Activated CD8-positive, alpha-beta memory T cell treated with anti-CD3 and anti-CD28 coated beads for 1 hour (primary cell): ENCODE measurements at places on chromosomes 3 and 15.
A peak's percentile ranks its signal among the peaks of the same experiment; 100 is the strongest.

DNA sequence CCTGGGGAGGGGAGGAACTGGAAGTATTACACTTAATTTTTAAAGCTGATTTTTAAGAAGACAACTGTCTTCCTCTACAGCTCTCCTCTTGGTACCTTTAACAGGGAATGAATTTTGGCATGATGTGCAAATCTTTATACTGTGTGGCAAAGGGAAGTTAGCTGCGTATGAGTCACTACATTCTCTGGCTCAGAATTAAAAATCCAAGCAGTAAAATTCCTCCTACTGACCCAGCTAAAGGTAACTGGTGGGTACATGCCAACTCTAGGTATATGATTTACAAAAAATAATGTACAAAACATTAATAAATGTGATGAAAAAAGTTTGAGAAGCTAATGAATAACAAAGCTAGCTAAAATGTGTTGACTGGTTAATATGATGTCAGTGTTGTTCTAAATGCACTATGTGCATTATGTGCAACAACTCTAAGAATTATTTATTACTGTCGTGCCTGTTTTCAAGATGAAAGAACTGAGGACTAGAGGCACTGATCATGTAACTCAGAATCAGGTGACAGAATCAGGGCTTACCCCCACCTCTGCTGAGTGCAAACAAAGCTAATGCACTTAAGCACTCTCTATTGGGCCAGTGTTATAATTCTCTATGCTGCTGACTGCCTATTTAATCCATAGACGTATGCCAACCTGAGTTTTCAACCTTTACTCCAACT is 194.7 kb upstream of the CADPS start:
- DNase-seq = no peak

GRCh38 chr3:71563827-71564226 is 19.7 kb downstream of the FOXP1 start:
- DNase-seq = no peak

GRCh38 chr3:126107203-126107939 is 23.4 kb upstream of the SLC41A3 start:
- no peak for DNase-seq

DNA sequence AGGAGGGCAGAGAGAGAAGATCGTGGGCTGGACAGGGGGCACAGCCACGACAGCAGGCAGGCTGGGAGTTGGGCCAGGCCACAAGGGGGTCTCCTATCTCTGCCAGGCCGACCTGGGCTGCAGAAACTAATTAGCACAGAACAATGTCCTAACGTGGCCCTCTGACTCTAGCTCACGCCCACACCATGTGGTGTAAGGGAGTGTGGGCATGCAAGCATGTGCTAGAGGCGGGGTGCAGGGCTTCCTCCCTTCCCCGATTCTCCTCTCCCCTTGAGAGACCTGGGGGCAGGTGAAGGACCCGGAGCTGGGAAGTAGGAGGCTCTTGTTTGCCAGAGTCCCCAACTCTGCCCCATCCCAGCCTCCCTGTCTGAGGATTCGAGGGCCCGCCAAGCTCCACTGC is 65.5 kb downstream of the LINGO1 start:
- no peak for DNase-seq

DNA sequence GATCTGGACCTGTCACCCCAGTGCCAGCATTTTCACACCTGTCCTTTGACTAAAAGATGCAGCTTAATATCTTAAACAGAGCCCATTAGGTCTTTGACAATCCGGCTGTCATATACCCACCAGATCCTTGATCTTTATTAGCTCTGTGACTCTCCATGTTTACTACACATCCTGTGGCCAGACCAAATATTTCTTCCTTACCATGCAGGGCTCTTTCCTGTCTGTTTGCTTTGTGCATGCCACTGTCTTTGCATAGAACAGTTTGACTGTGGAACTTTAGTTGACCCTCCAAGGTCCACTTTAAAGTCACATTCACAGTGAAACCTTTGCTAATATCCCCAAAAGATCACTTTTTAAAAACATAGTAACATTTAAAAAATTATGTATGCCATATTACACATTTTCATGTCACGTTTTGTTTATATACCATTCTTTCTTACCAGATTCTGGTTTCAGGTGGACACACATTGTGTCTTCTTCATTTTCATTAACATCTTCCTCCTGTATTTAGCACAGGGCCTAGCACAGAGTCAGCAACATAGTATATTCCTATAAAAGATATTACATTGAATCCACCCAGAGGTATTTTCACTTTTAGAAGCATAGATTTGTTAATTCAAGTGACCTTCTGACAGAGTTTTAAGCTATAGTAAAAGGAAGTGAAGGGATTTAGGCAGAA is 95.8 kb downstream of the RAP2B start:
- no peak for DNase-seq

GRCh38 chr3:15557511-15557946 is 36.0 kb upstream of the COLQ start:
- DNase-seq = peak; percentile 8

- no peak for DNase-seq
These were observed 2.8 kb upstream of the SUCLG2 start for GRCh38 chr3:67657192-67657591.
